ENCODE measurements at places on chromosomes 2 and 18.

DNA sequence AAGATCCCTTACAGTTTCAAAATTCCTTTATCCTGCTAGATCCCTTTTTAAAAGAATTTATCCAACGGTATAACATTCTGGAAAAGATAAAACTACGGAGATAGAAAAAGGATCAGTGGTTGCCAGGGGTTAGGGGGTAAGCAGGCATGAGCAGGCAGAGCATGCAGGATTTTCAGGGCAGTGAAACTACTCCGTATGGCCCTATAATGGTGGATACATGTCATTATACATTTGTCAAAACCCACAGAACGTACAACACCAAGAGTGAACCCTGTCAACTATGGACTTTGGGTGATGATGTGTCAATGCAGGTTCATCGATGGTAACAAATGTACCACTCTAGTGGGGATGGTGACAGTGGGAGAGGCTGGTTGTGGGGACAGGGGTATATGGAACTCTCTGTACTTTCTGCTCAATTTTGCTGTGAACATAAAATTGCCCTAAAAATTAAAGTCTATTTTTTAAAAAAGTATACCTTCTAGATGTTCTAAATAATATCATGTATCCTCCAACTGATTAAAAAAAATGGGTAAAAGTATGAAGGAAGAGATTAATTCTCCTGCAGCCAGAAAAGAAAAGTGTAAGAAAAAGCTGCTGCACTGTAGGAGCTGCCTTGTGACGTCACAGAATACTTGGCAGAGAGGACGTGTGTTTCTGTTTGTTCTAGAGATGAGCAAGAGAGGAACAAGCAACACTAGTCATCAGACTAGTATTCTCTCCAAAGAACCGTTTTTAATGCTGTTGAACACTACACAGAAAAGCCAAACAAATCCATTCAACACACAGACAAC lies 23.6 kb downstream of the ANKRD44 start:
- peak; percentile 37 for DNase-seq

DNA sequence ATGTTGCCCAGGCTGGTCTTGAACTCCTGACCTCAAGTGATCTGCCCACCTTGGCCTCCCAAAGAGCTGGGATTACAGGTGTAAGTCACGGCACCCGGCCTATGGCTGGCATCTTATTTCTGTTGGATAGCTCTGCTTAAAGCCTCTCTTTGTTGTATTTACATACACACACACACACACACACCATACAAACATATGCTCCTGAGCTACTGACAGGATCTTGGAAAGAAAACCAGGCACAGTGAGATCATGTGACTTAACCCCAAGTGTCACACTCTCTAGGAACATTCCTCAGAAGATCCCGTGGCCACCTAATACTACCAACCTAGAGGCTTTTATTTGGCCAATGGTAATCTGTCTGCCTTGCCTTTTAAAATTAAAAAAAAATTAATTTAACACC lies 85.1 kb upstream of the HAAO start:
- no peak for DNase-seq

DNA sequence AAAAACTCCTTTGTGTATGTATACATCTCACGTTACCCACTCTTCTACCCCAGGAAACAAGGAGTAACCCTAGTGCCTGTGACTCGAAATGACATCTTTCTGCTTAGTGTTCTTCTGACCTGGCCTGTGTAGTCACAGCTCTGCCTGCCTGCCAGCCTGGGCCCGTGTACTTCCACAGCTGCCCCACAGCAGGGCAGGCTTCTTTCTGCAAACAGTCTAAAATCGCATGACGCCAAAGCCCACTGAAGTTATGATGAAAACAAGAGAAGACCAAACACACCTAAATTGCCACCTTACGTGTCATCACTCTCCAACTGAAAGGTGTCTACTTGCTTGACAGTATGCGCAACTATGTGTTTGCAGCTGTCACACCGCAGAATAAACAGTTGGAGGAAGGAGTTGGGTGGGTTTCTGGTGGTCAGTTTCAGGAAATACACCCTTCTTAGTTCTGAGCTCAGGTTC lies 1.5 kb downstream of the GAREM1 start:
- DNase-seq, result no peak

DNA sequence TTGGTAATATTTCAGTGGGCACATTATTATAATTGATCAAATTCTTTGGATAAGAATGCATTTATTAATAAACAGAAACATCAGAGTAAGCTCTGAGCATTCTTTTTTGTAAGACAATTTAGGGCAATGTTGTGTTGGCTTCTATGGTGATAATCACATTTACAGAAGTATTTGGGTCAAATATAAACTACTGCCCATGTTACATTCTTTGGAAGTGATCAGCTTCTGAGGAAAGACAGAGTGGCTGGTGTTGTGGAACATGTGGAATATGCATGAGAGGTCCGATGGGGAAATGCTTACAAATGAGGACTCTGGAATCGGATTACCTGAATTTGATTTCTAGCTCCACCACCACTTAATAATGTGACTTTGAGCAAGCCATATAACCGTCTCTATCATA lies 19.4 kb downstream of the SERPINB13 start:
- DNase-seq, result no peak

GRCh38 chr2:32632089-32632488 lies 4.2 kb downstream of the TTC27 start:
- no peak for DNase-seq

GRCh38 chr2:77520641-77521547 lies 1.3 kb downstream of the LRRTM4 start:
- no peak for DNase-seq

DNA sequence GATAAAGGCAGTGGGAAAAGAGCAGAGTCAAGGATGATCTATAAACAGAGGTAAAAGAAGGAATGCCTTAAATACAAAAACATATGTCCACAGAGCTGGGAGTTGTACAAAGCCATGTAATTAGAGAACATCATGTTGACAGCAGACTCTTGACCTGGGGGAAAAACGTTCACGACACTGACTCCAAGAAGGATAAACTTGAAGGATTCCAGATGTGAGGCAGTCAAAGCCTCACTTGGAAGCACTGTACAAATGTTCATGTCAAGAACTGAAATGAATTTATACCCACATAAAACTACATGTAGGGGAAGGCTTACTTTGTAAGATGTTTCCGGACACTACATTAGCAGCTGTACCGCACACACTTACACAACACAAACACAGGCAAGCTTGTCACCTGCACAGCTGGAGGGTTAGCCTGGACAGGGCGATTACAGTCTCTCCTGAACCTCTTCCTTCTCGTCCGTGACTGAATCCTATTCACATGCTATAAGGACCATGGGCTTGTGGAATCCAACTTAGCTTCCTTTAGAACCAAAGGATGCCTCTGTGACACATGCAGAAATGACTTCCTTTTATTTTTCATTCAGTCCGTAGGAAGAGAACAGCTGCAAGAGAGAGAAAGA lies 88.6 kb downstream of the SH3YL1 start:
- DNase-seq, result no peak

DNA sequence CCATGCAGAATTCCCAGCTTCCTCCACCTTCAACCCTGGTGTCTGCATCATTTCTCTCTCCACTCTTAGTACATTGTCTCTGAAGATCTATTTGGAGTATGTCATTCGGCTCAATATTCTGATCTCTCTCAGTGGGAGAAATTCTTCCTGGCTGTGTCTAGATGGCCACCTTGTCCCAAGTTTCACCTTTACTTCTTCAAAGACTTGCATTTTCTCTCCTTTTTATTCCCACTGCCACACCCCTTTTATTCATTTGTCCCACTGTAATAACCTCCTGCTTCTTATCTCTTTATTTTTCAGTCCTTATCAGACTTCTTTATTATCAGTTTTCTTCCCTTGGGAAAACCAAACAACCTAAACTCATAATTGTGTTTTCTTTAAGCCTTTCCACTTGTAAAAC lies 54.3 kb upstream of the CERS6 start:
- no peak for DNase-seq

GRCh38 chr18:68340606-68341005 lies 374.3 kb downstream of the TMX3 start:
- DNase-seq, result no peak

- DNase-seq, result peak; percentile 64
Measured at GRCh38 chr2:210477496-210477895, 937 bp upstream of the LANCL1 start.

GRCh38 chr2:102708847-102709559 lies 52.8 kb upstream of the TMEM182 start:
- DNase-seq, result no peak

DNA sequence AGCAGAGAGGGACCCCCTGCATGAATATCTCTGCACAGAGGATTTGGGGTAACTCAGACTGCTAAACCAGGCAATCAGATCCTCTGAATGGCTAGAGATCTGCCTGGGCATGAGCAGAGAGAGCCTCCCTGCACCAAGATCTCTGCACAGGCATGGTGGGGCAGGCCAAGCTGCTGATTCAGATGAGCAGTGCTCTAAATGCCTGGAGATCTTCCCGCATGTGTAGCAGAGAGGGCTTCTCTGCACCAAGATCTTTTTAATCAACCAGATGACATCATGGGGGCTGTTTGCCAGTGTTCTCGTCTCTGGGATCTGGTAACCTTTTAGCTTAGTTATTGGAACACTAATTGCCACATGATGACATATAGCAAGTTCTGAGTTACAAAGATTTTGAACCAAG lies 301.3 kb upstream of the GALNT5 start:
- DNase-seq, result no peak

DNA sequence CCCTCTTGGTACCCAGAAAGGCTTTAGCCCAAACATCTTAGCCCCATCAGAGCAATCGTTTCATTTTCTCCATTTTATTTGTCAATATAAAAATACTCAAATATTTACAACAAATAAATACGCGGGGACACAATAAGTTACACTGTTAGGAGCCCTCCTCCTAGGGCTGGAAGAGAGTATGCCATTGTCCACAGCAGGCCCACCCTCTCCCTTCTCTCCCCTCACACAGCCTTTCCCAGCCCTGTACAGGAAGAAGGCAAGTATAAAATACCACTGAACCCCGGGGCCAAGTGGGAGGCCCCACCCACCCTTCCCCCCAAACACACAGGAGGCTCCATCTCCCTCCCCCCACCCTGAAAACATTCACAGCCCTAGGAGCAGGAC lies 1.9 kb upstream of the ANKRD39 start:
- no peak for DNase-seq

DNA sequence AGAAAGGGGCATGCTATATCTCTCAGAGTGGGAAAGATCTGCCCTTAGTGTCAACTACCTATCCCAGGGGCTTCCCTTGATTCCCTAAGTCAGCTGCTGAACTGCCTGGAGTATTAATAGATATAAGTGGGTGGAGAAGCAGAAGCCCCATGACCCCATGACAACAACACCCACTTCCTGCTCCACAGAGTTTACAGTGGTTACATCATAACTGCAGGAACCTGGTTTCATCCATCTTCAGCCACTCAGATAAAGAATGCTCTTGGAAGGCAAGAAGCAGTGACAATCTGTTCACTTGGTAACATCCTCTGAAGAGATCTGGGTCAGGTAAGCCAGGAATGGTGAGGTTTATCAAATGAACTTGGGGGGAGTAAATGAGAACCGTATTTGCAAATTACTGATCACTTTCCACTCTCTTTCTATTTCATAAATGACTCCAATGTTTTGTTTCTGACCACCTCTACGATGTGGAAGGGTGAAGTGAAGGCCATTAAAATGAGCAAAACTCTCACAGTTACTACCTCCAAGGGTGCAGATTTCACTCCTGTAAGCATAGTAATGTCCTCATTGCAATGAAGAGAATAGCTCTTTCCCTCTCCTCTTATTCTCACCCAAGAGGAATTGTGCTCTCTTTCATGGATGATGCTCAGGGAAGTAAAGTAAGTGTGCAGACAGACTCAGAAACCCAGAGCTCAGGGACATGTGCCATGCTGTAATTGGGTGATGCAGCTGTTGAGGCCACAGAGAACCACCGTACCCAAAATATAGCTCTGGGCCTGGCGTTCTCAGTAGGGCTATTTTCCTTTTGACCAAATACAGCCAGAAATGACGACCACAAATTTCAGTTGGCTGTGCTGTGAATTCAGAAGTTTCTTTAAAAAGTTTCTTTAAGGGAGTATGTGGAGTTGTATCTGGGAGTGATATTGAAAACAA lies 192.8 kb upstream of the APCDD1 start:
- DNase-seq, result no peak

DNA sequence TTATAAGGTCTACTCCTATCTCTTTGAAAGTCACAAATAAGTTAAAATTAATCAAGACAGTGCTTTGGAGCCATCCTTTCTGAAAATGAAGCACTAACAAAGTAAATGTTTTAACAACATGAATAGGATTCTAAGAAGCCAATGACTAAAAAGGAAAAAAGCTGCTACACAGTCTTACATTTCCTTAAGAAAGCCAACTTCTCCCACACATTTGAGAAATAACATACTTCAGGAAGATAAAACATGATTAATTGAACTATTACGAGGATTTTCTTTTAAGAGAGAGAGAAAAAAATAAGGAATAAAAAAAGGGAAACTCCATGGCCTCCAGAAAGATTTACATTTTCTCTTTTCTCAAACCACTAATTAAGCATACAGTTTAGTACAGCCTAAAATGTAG lies 113.1 kb downstream of the GCA start:
- no peak for DNase-seq

GRCh38 chr2:168076731-168077130 lies 170.7 kb downstream of the STK39 start:
- DNase-seq, result no peak

GRCh38 chr2:121128741-121129659 lies 156.0 kb downstream of the TFCP2L1 start:
- DNase-seq, result no peak

- DNase-seq, result no peak
Measured at GRCh38 chr18:69980509-69980908, 32.8 kb upstream of the CD226 start.

- DNase-seq, result peak; percentile 11
Measured at GRCh38 chr18:40413160-40413559, 1541.9 kb upstream of the PIK3C3 start.

DNA sequence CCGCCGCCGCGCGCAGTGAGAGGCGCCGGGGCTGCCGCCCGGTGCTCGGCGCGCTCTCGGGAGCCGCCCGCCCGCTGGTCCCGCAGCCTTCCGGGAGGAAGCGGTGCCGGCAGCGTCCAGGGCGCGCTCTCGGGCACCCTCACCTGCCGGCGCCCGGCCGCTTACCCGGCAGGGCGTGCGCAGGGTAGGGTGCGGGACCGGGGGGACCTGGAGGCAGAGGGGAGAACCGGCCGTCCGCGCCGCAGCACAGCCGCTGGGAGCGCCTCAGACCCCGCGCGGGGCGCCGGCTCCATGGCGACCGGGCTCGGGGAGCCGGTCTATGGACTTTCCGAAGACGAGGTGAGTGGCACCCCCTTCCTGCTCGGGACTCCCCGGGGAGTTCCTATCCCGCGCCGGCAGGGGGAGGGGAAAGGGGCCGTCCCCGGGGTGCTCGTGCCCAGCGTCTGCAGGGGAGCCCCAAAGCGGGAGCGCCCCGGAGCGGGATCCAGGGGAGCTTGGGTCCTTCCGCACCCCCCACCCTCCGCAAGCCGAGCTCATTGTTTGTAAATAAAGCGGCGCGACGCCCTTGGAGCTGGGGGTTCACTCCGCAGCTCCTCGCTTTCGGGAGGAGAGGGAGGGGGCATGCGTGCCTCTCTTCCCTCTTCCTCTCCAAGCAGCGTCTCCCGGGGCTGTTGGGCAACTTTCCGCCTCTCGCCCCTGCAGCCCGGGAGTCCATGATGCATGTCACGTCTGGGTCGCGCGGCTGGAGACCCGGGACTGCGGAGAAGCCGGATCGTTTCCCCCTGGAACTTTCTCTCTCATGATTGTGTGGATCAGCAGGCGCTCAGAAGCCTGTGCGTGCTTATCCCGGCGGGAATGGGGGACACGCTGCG lies 580 bp downstream of the NEDD4L start:
- DNase-seq, result peak; percentile 62

- DNase-seq, result no peak
Measured at GRCh38 chr18:48230467-48231113, 178.6 kb downstream of the ZBTB7C start.

GRCh38 chr2:68157002-68157401 lies 686 bp upstream of the PNO1 start:
- no peak for DNase-seq

- no peak for DNase-seq
Measured at GRCh38 chr2:198096002-198096401, 291.6 kb downstream of the PLCL1 start.

Data from anterior cingulate cortex (tissue), 58 donors.